ENCODE measurements at places on chromosomes 7 and 10.

DNA sequence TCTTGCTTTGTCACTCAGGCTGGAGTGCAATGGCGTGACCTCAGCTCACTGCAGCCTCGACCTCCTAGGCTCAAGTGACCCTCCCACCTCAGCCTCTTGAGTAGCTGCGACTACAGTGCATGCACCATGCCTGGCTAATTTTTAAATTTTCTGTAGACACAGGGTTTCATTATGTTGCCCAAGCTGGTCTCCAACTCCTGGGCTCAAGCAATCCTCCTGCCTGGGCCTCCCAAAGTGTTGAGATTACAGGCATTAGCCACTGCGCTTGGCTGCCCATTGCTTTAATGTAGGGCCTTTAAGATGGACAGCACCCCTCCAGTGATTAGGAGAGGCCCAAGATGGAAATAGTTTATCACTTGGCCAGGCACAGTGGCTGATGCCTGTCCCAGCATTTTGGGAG, 39.4 kb downstream of the NIPSNAP2 start:
- no peak for DNase-seq

- DNase-seq: no peak
Measured at GRCh38 chr7:136874393-136875032, 6.1 kb downstream of the CHRM2 start.

DNA sequence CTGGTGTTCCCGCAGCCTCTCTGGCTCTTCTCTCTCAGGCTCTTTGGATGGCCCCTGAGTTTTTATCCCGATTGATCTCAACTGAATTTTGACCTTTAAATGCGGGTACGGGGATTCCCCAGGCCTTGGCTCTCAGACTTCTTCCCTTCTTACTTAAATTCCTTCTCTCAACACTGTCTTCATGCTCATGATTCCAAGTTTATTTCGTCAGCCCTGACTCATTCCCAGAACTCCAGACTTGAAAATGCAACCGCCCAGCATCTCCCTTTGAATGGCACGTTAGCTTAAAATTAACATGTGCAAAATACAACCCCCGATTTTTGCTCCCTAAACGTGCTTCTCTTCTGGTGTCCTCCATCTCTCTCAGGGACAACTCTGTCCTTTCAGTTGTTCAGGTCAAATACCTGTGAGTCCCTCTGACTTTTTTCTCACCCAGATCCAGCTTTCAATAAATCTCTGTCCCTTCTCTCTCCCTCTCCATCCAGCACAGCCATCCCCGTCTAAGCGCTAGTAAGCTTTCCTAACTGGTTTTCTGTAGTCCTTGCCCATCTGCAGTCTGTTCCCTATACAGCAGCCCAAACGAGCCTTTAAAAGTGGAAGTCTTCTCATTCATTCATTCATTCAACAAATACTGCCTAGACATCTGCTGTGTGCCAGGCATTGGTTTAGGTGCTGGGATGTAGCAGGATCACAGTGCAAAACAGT, 7.1 kb downstream of the HECW1 start:
- DNase-seq: no peak

DNA sequence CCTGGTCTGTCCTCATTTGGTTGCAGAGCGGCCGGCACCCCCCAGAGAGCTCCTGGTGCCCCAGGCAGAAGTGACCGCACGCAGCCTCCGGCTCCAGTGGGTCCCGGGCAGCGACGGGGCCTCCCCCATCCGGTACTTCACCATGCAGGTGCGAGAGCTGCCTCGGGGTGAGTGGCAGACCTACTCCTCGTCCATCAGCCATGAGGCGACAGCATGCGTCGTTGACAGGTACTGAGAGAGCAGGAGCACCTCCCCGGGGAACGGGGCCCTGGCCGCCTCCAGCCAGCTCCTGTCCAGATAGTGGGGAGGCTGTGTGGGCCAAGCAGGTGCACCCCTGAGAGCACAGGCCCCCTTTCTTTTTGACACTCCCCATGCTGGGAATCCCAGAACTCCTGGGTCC, 532.9 kb upstream of the FOXK1 start:
- no peak for DNase-seq

GRCh38 chr7:108328174-108328651, 128.0 kb downstream of the NRCAM start:
- DNase-seq: no peak

DNA sequence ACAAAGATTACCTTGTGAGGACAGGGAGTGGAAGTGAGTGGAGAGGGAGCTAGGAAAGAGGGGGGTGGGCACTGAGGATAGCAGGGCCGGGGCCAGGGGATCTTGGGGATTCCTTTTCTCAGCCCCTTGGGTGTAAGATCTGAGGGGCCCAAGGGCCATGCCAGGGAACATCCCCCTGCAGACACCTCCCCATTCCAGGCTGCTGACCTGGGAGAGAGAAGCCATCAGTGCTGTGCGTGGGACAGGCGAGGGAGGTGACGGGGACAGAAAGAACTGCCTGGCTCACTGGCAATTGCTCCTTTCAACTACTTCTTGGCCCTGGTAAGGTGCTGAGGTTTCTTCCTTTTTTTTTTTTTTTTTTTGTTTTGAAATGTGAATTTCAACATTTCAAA, 12.0 kb upstream of the BTBD16 start:
- DNase-seq: no peak

GRCh38 chr7:18421297-18422002, 74.1 kb upstream of the HDAC9 start:
- no peak for DNase-seq

- no peak for DNase-seq
Measured at GRCh38 chr10:24536636-24537035, 187.1 kb downstream of the ARHGAP21 start.

- no peak for DNase-seq
Measured at GRCh38 chr7:32587411-32587948, 92.2 kb downstream of the AVL9 start.

Measured in T-helper 17 cell (primary cell).